ENCODE measurements at places on chromosomes 6 and 20. TPM values are rescaled to one million over a fixed set of nuclear protein-coding genes. Genes with fewer than 3 reads are reported as not detected.

GRCh38 chr20:11249683-11250082, 575.9 kb upstream of the JAG1 start:
- no peak for DNase-seq

- DNase-seq = no peak
Observed at GRCh38 chr6:131139599-131139998, 4.3 kb downstream of the AKAP7 start.

DNA sequence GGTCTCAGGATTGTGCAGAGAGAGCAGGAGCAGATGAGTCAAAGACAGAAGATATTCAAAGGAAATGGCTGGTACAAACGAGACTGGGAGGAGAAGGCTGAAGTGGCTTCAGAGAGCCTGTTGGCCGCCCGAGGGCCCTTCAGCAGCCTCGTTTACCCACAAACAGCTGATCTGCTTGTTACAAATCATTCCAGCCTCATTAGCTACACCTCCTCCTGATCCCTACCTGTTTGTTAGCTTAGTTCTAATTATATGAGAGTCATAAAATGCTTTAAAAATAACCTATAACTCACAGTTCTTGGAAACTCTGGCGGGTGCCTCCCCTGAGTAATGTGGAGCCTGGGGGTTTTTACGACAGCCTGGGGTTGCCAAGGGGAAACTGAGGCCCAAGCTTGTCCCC, 12.6 kb downstream of the GLP1R start:
- DNase-seq = no peak

- no peak for DNase-seq
Observed at GRCh38 chr20:59949911-59950310, 8.3 kb upstream of the CDH26 start.

DNA sequence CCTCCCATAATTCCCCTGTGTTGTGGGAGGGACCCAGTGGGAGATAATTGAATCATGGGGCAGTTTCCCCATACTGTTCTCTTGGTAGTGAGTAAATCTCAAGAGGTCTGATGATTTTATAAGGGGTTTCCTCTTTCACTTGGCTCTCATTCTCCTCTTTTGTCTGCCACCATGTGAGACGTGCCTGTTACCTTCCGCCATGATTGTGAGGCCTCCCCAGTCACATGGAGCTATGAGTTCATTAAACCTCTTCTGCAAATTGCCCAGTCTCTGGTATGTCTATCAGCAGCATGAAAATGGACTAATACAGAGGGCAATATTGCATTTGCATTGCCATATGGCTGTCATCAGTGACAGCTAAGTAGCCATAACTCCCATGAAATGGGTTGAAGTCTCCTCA, 63.2 kb downstream of the ZNF217 start:
- DNase-seq = no peak

DNA sequence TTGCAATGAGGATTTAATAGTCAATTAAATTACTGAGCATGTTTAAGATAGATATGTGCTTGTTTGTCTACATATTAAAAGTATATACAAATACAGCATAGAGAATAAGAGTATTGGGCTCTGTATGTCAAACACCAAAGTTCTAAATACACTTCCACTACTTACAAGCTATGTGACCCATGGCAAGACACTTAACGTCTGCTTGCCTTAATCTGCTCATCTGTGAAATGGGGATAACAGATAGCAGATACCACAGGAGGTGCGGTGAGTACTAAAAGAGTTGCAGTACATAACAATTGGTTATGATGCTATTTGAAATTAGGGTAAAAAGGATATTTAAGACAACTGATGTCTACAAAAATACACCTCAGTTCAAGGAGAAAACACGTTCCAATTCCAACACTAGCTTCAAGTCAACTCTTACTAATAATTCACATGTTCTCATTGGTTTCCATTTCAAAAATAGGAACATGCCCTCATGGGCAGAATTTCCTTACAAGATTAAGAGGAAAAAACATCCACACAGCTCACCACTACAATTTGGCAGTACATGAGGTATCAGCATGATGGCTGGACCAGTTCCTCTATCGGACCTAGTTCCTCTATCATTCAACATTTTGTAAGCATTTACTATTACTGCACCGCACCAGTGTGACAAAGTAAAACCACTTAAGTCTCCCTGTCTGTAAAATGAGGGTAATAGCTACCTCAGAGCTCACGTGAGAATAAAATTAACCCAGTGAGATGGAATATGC, 101.1 kb downstream of the SMLR1 start:
- DNase-seq = no peak

DNA sequence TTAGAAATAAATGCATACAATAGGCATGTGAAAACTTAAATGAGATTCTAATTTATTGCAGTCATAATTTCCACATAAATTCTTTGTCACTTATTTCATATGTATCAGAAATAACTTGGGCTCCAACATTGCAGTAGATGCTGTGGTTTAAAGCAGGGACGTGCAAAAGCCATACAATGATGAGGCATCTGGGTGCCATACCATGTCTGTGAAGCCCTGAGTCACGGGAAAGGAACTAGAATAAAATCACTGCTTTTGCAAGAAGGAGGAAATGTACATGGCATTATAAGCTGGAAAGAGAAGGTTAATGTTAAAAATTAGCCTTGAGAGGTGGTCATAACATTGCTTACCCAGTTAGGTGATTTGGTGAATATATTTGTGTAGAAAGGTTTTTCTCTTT, 180.4 kb downstream of the SASH1 start:
- no peak for DNase-seq

DNA sequence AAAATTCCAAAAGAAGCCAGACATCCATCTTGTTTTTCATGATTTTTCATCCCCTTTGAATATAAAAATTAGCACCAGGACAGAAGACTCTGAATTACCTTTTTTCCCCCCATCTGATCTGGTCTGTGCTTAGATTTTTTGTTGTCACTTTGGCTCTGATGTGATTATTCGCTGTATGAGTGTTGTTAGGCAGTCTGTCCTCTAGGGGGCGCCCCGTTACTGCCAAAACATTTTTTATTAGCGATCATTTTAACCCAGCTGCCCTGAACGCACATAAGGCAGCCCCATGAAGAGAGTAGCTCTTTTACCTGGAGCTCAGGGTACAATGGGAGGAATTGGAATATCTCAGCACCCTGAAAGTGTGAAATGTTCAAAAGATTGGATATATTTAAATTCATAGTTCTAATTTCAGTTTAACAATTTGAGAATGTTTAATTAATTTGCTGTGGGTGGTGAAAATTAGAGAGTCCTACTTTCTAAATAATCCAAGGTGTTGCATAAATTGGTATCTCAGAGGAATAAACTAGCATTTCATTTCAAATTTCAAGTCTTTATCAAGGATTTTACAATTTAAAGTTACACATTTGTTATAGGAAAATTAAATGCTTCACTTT, 60.8 kb downstream of the PRPH2 start:
- peak; percentile 73 for DNase-seq

LCA5 gene
- 4.2 TPM for total RNA-seq

HRH3 gene
- not detected for total RNA-seq

Data from endothelial cell of umbilical vein (primary cell).